ENCODE measurements at places on chromosomes 2 and 18. TPM values are rescaled to one million over a fixed set of nuclear protein-coding genes. Genes with fewer than 3 reads are reported as not detected.

ACADL gene
- total RNA-seq: not detected

INPP1 gene
- 37.2 TPM for total RNA-seq

CD28 gene
- total RNA-seq: not detected

HJURP gene
- total RNA-seq: 22.9 TPM

EFEMP1 gene
- 1,504 TPM for total RNA-seq
